ENCODE measurements at places on chromosomes 5 and 9. TPM values are rescaled to one million over a fixed set of nuclear protein-coding genes. Genes with fewer than 3 reads are reported as not detected.

The PRDM9 gene
- total RNA-seq, result not detected

The PIP5K1B gene
- total RNA-seq, result under 0.01 TPM

The BTNL8 gene
- 0.13 TPM for total RNA-seq

The EIF4E1B gene
- total RNA-seq, result not detected

The TBC1D2 gene
- total RNA-seq, result 1.4 TPM

The STKLD1 gene
- total RNA-seq, result 0.26 TPM

The OR1Q1 gene
- not detected for total RNA-seq

The ACSL6 gene
- total RNA-seq, result 0.77 TPM

The PLPP7 gene
- 2.3 TPM for total RNA-seq

The INSL6 gene
- total RNA-seq, result not detected

The TRIM52 gene
- total RNA-seq, result 3.3 TPM

The PCDHB5 gene
- total RNA-seq, result 0.51 TPM

The INSL4 gene
- total RNA-seq, result not detected

The TRIO gene
- total RNA-seq, result 76.8 TPM

The TMEFF1 gene
- 12.9 TPM for total RNA-seq

The SPINK13 gene
- total RNA-seq, result not detected

The ARL15 gene
- 39.0 TPM for total RNA-seq

The TAF11L14 gene
- not detected for total RNA-seq

The FOXD4 gene
- 0.13 TPM for total RNA-seq

The NIPAL4 gene
- total RNA-seq, result not detected

The C7 gene
- total RNA-seq, result 0.51 TPM

The FAM13B gene
- 19.0 TPM for total RNA-seq
